Keratinocyte (primary cell): ENCODE measurements at places on chromosomes 3 and 15. TPM values are rescaled to one million over a fixed set of nuclear protein-coding genes. Genes with fewer than 3 reads are reported as not detected.

The STRIT1 gene
- not detected in 3 replicates for polyA plus RNA-seq

The GATA2 gene
- not detected in 3 replicates for polyA plus RNA-seq

DNA sequence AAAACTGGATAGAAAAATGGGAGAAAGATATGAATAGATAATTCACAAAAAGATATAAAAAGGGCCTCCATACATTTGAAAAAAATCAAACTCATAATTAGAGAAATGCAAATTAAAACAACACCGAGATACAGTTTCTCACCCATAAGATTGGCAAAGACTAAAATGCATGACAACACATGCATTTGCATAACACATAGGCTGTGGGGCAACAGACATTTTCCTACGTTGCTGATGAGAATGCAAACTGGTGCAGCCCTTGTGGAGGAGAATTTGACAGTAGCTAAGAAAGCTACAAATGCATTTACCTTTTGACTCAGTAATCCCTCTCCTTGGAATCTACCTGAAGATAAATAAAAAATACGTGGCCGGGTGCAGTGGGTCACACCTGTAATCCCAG is 11.4 kb upstream of the CAND2 start:
- no peak for DNase-seq

The TBC1D23 gene
- polyA plus RNA-seq = 23.3 to 42.4 TPM (median 35.3 TPM) in 3 replicates

The IQCF5 gene
- polyA plus RNA-seq = not detected in 3 replicates

DNA sequence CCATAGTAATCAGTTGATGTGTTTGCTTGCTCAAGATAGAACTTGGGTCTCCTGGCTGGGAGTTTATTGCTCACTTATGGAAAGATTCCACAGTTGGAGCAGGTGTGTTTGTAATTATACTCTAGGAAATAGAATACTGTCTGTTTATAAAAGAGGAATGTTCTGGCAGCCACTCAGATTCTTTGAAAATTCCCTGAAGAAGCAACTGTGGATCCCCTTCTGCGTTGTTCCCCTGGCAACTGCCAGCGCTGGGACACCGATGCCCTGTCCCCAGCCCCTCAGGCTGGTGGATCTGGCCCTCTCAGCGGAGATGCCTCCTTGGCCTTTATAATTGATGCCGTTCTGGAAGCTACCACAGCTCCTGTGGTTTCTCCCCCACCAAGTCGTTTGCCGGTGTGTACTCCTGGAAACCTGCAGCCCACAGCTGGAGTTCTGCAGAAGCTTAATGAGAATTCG is 225.9 kb downstream of the ITPR1 start:
- DNase-seq = no peak

The ARGFX gene
- not detected in 3 replicates for polyA plus RNA-seq

The VGLL3 gene
- polyA plus RNA-seq = 2.4 to 6.7 TPM (median 2.6 TPM) in 3 replicates

DNA sequence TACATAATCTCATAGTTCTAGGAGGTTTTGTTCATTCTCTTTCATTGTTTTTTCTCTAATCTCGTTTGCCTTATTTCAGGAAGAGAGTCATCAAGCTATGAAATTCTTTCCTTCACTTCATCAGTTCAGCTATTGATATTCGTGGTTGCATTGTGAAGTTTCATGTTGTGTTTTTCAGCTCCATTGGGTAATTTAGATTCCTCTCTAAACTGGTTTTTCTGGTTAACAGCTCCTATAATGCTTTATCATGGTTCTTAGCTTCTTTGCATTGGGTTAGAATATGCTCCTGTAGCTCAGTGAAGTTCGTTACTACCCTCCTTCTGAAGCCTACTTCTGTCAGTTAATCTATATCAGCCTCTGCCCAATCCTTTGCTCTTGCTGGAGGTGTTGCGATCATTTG is 69.4 kb upstream of the CD96 start:
- DNase-seq = no peak

- DNase-seq = no peak
Observed at GRCh38 chr3:127812151-127812550, 10.2 kb downstream of the MGLL start.

- no peak for DNase-seq
Observed at GRCh38 chr15:80967451-80967850, 22.2 kb downstream of the MESD start.

GRCh38 chr3:116886202-116886893 is 176.8 kb downstream of the TUSC7 start:
- no peak for DNase-seq

The HHLA2 gene
- not detected in 3 replicates for polyA plus RNA-seq

DNA sequence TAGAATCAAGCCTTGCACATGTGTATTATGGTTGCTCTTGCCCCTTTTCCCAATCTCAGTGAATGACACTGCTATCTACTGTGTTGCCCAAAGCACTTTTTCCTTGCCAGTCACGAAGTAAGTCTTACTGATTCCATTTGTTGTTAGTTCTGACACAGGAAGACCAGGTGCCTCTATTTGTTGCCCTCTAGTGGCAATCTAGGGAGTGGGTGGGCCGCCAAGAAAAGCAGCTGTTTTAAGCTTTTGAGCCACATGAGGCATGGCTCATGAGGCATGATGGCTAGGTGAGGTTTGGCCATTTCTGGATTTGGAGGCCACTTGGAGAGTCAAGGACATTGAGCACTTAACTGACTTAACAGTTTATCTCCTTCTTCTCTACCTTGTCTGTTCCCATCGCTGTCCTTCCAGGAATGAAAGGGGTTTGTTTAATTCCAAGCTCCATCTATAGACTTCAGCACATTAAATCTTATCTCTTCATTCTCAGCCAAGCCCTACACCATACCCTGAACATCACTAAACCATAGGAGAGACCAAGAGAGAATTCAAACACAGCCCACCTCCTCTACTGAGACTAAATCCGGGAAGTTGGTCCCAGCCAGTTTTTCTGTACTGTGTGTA is 103.1 kb downstream of the HCN4 start:
- DNase-seq = no peak

GRCh38 chr3:157268026-157268425 is 108.1 kb upstream of the CCNL1 start:
- DNase-seq = no peak

The GSK3B gene
- 62.0 to 73.3 TPM (median 68.5 TPM) in 3 replicates for polyA plus RNA-seq

GRCh38 chr3:128311441-128311844 is 155.2 kb downstream of the DNAJB8 start:
- no peak for DNase-seq

DNA sequence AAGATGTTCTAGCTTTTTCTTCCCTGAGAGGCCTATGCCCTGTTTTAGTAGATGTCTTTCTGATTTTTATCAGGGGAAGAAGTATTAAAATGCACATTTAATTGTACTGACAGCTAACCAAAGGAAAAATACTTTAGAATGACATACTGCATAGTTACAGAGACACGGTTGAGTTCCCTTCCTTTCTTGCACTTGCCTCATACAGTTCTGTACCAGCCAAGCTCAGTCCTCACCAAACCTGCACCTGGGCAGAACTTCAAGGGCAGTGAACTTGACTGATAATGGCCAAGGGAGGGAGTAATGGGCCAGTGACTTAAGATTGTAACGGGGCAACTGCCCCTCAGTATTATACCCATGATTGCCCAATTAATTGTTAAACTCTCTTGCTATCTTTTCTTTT is 34.1 kb upstream of the RASGRP1 start:
- DNase-seq = no peak

GRCh38 chr15:57015897-57016296 is 97.5 kb downstream of the TCF12 start:
- DNase-seq = peak; percentile 2

GRCh38 chr3:127252446-127252845 is 35.4 kb downstream of the PRR20G start:
- DNase-seq = no peak

GRCh38 chr3:10160346-10160745 is 4.4 kb upstream of the IRAK2 start:
- no peak for DNase-seq

- DNase-seq = no peak
Observed at GRCh38 chr3:111159391-111159790, 87.8 kb downstream of the NECTIN3 start.

DNA sequence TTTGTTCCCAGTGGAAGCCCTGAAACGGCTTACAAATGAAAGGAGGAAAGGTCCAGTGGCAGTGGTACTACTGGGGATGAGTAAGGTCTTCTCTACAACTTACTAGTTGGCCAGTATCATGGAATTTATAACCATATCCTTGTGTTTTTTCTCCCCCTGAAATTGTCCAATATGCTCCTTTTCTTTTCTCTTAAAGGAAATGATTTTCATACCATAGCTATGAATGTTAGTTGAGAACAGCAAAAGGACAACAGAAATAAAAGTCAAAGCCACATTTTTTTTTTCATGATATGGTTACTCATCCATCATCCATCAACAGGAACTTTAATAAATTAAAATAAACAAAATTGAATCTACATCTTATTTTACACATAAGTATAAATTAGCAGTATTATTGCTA is 450.4 kb downstream of the MFSD1 start:
- no peak for DNase-seq

DNA sequence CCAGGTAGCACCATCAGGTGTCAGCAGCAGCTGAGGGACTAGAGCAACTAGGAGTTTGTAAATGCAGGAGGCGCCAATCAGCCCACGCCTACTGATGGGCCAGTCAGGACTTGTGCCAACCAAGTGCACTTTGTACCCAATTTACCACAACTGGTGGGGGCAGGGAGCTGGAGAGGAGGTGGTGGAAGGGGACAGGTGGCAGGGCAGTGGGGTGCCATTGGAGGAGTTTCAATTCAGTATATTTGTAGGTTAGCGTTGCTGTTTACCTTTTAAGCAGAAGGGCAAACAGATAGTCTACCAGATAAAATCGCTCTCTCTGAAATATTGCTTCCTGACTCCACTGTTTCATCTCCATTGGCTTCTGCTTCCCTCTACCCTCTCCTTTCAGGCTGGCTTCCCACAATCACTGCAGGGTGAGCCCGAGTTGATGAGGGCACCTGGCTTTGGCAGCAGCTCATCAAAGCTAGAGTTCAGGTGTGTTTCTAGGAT is 75.7 kb downstream of the TRIM69 start:
- DNase-seq = no peak

DNA sequence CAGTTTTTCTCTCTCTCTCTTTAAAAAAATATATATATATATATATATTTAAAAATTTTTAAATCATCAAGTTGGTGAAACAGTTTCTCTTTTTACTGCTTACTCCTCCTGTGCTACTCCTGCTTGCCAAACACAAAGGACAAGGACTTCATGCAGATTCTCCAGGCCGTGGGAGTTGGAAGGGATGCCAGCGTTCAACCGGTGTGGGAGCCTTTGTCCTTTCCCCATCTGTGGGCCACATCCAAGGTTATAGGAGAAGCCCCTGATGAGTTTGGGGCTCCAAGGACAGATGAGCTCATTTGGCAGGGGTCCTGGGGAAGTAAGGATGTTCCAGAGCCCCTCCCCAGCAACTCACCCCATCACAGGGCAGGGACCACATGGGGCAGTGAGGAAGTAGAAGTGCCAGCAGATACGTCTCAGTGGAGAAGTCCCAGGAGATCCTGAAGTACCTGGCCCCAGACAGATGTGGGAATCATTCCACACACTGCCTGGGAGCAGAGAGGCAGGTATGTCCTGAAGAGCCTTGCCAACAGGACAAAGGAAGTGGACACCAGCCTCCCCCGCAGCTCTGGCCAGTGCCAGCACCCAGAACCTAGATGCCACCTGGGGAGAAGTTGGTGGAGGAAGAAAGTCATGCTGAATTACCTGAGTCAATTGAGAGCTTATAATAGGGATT is 36.6 kb downstream of the CCK start:
- no peak for DNase-seq

DNA sequence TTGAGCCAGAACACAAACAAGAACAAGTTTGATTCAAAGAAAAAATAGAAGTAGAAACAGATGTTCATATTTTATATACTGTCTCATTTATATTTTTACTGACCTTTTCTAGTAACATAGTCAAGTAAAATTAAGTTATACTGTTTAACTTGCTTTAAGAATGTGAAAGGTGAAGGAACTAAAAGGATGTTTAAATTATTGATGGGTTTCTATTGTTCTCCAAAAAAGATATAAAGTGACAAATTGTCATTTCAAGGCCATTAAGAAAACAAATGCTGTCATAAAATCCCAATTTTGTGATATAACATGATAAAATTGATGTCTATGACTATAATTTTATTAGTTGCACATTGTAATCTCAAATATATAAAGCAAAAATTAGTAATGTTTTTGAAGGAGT is 7.3 kb downstream of the GPR149 start:
- no peak for DNase-seq

The CEP152 gene
- 0.92 to 4.0 TPM (median 1.5 TPM) in 3 replicates for polyA plus RNA-seq

DNA sequence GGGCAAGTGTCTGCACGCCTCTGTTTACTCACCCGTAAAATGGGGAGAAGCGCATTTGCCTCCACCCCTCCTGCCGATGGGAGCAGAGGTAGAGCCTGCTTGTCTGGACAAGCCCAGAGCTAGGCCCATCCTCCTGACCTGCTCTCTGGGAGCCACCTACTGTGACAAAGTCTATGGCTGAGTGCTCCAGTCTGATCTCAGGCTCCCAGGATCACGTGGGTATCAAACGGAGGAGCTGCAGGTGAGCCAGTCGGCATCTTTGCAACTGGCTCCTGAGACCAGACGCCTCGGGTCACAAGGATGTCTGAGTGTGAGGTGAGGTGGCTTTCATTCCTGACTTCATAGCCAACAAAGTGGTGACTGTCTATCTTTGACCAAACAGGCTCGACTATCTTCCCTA is 2.1 kb upstream of the ALDH1A3 start:
- peak; percentile 84 for DNase-seq

- DNase-seq = peak; percentile 11
Observed at GRCh38 chr3:126134219-126134975, 46.0 kb downstream of the ALDH1L1 start.

DNA sequence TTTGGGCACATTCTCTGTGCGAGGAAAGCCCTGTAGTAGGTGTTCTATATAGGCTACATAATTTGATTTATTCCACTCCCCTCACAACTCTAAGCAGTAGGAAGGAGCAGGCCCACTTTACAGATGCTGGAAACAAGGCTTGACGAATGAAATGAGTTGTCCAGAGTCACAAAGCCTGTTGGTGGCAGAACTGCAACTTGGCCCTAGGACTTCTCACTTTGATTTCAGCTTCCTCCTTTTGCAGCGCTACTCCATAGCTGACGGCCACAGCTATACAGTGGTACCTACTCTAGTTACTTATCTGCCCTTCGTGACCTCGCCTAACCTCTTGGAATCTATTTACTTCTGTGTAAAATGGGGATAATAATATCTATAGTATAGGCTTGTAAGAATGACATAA is 2.5 kb upstream of the IRAK2 start:
- DNase-seq = no peak

GRCh38 chr3:176994891-176995781 is 202.1 kb downstream of the TBL1XR1 start:
- no peak for DNase-seq

- DNase-seq = no peak
Observed at GRCh38 chr3:195511136-195511535, 32.0 kb downstream of the PPP1R2 start.
